CD4-positive, CD25-positive, alpha-beta regulatory T cell (primary cell): ENCODE measurements at places on chromosomes 5 and 9. TPM values are rescaled to one million over a fixed set of nuclear protein-coding genes. Genes with fewer than 3 reads are reported as not detected.

- H3K27me3 ChIP-seq = no peaks in the 10 kb centered on the region
- H3K36me3 ChIP-seq = no peaks in the 10 kb centered on the region
- H3K27ac ChIP-seq = no peak overlapping the region
- H3K4me1 ChIP-seq = no peaks in the 10 kb centered on the region
- no peak for DNase-seq
Observed at GRCh38 chr9:17871213-17871890, 292.5 kb downstream of the SH3GL2 start.

DNA sequence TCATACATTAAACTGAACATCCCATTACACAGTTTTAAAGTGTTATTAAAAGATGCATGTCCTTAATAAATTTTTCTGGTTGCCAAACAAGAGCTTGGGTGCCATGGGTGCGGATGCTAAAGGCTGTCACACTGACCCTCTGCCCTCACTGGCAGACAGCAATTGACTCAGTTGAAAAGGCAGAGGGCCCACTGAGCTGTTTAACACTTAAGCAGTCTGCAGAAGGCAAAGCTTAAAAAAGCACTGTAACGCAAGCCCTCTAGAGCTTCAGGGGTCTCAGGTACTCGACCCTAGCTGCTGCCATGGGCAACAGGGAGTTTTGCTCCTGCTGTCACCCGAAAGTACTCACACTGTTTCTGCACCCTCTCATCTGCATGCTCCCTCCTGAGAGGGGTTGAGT, 726.4 kb upstream of the TYRP1 start:
- no peaks in the 10 kb centered on the region for H3K36me3 ChIP-seq
- no peak overlapping the region for H3K27ac ChIP-seq
- no peak for DNase-seq

GRCh38 chr9:135698767-135699166, 514 bp downstream of the SOHLH1 start:
- no peak overlapping the region for H3K27ac ChIP-seq
- no peak overlapping the region for H3K4me3 ChIP-seq
- no peaks in the 10 kb centered on the region for H3K36me3 ChIP-seq

The LCN1 gene
- not detected for polyA plus RNA-seq

The CCDC187 gene
- polyA plus RNA-seq = not detected
